ENCODE measurements at places on chromosomes 3 and 15.

DNA sequence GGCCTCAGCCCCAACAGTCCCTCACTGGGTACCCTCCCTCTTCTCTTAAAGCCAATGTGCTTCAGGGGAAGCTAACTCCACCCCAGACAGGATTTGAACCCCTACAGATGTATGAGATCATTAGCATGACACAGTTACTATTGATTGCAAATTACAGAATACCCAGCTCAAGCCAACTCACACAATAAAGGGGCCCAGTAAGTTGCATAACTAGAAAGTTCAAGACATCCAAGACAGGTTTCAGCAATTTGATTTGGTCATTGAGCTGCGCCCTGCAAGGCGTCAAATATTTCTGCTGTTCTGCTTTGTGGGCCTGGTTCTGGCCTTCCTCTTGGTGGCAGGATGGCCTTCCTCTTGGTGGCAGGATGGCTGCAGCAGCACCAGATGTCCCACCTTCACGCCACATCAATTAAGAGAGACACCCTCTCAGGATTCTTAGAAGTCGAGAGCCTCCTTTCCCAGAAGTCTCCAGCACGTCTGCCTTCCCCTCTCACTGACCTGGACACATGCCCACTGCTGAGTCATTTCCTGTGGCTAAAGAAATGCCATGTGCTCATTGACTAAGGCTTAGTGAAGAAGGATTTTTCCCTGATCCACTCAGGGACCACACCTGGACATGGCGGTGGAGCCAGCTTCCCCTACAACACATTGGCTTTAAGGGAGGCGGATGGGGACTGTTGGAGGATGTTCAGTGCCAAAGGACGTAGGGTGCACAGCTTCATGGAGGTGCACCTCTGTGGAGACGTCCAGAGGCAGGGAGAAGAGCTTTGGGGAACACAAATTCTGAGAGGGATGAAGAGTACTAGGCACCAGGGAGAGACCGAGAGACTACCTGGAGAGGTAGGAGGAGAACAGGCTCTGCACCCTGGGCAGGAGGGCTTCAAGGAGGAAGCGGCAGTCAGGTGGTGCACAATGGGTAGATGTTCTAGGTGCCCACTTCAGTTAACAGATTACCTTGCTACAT, 49.1 kb downstream of the DNASE1L3 start:
- DNase-seq: no peak

DNA sequence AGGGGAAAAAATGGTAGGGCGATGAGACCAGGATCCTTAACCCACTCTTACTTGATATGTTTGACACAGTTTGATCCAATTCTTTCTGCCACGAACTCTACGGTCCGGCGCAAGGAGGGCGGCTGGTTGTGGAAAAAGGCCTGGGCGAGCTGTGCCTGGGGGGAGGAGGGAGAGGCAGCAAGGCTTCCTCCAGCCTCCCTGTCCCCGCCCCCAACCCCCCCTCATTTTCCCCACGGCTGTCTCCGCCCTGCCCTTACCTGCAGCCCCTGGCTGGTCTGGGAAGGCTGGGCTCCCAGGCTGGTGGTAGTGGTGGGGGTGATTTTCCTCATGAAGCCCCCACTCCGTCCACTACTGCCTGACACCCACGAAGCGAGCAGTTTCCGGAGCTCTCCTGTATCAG, 8.0 kb downstream of the CDAN1 start:
- DNase-seq: no peak

DNA sequence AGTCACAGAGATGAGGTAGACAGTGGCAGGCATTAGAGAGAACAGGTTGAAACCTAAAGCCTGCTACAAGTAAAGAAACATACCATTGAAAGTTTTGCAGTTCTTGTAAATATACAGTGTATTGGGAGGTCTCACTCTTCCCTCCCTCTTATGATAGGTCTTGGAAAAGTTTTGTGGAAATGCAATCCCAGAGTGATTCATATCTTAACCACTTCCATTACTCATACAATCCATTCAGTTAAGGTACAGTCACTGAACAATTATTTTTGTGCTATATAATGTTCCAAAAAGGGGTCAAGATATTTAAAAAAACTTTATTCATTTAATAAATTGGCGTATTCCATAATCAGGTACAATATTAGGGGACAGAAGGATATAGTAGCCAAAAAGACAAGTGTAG, 737.7 kb upstream of the ALCAM start:
- DNase-seq: no peak

- DNase-seq: no peak
Measured at GRCh38 chr15:31482122-31482922, 155.7 kb downstream of the KLF13 start.

DNA sequence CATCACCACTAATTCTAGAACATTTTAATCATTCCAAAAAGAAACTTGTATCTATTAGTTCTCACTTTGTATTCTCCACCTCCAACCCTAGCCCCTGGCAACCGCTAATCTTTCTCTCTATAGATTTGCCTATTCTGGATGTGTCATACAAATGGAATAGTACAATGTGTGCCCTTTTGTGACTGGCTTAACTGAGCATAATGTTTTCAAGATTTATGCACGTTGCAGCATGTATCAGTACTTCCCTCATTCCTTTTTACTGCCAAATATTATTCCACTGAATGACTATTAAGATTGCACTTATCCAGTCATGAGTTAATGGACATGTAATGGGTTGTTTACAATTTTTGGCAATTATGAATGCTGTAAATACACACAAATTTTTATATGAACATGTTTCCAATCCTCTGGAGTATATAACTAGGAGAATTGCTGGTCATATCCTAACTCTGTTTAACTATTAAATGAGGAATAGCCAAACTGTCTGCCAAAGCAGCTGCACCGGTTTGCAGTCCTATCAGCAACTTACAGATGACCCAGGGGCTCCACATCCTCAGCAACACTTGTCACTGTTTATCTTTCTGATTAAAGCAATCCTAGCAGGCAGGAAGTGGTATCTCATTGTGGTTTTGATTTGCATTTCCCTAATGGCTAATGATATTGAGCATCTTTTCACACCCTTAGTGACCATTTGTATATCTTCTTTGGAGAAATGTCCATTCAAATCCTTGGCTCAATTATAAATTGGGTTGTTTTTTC, 42.9 kb downstream of the DCUN1D1 start:
- DNase-seq: no peak

DNA sequence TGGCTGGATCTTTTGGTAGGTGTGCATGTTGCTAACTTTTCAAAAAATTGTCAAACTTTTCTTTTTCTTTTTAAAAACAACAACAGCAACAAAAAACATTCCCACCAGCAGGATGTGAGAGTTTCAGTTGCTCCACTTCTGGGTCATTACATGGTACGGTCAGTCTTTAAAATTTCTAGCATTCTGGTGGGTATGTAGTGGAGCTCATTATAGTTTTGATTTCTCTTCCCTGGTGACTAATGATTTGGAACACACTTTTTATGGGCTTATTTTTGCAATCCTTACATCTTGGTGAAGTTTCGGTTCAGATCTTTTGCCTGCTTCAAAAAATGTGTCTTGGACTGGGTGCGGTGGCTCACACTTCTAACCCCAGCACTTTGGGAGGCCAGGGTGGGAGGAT, 19.3 kb downstream of the ATP1B3 start:
- no peak for DNase-seq

DNA sequence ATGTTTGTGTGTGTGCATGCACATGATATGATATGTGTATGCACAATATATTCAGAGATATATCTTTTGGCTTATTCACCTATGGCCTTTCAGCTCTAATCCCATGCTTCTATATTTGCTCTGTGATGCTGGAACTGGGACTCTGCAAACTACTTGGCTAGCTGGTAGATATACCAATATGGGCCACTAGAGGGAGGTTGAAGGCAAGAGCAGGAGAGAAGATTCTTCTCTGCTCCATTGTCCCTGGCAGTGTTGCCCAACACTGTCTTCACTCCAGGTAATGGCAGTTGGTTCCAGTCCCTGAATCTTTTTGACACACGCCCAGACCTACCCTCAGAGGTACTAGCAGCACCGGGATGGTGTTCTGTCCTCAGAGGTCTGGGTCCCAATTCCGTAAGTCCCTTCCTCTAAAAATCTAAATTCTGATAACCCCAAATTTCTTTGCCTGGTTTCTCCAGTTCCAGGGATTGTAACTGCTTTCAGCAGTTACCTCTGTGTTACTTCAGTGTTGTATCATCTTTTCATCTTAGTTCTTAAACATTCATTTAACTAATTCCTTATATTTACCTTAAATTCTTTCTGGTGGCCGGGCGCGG, 44.7 kb downstream of the GTPBP8 start:
- no peak for DNase-seq

GRCh38 chr15:62739507-62739906, 303.0 kb upstream of the TPM1 start:
- DNase-seq: no peak

DNA sequence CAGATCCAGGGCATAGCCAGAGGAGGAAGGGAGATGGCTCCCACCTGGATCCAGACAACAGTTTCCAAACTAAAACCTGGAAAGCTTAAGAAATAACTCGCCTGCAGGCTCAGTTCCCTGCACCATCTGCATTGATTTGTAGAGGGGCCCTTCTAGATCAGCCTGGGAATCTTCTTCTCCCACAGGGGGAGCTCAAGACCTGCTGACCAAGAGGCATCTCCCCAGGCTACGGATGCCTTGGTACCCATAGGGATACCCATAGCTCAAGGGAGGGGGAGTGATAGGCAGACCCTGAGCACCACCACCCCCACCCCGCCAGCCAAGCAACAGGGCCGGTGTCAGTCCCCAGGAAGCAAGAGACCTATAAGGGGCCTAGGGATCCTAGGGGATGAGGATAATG, 28.0 kb upstream of the DCLK3 start:
- DNase-seq: no peak

DNA sequence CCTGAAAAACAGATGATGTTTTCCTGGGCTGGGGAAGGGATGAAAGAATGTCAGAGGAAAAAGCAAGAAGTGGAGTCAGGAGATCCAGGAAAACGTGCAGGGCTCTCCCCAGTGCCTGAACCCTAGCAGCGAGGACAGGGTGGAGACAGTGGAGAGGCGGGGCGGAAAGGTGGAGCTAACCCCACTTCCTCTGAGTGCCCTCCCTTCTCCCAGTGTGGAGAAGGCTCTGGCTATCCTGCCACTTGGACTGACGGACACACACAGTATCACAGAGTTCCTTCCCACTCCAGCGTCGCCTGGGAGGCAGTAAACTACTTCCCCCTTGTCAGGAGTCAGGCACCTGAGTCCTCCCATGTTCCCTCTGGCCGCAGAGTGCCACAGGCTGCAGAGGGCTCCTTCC, 125.3 kb upstream of the CHRNA7 start:
- DNase-seq: no peak

DNA sequence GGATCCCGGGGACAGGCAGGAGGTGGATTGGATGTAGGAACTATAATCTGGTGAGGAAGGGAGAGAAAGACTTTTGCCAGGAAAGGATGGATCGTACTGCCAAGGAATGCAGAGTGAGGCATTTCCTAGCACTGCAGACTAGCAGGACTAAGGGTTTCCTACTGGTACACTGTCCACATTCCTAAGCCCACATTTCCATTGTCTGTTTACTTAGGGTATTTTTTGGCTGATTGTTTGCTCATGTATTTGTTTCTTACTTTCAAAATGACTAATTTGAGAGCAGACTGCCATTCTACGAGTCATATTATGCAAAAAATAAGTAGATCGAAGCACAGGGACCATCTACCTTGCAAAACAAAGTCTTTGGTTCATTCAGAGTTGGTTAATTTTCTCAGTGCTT, 1029.5 kb upstream of the NR2F2 start:
- no peak for DNase-seq

- no peak for DNase-seq
Measured at GRCh38 chr3:107416138-107416537, 38.9 kb downstream of the CCDC54 start.

- DNase-seq: no peak
Measured at GRCh38 chr3:50537421-50538129, 30.0 kb downstream of the C3orf18 start.

- DNase-seq: no peak
Measured at GRCh38 chr3:118945834-118946233, 88.8 kb downstream of the IGSF11 start.

DNA sequence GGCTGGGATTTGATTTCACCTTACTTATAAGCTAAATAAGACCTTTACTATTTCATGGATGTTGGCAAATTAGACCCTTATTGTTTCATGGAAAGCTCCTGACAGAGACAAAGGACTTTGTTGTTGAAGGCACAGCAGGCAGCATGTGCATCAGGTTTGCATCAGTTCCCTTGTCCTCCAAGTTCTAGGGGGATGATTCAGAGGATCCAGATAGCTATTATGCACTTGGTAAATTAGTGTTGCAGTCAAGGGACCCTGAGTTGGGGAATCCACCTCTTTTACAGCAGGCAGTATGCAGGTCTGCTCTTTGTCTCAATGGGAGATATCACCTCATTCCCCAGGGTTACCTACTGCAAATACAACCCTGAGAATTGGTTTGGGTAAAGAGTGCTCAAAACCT, 131.4 kb upstream of the IGSF10 start:
- DNase-seq: no peak

DNA sequence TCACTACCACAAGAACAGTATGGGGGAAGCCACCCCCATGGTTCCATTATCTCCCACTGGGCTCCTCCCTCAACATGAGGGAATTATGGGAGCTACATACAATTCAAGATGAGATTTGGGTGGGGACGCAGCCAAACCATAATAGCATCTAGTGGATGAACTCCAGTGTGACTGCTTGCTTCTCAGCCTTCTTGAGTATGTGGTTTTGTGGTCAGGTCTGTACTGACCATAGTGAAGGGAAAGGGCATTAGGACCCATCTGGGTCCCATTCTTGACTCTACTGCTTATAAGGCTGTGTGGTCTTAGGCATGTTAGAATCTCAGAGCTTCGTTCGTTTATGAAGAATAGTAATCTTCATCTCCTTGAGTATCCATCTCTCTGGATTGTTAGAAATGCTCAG, 81.4 kb downstream of the CGNL1 start:
- no peak for DNase-seq

- no peak for DNase-seq
Measured at GRCh38 chr3:187739094-187739560, 6.1 kb downstream of the BCL6 start.

DNA sequence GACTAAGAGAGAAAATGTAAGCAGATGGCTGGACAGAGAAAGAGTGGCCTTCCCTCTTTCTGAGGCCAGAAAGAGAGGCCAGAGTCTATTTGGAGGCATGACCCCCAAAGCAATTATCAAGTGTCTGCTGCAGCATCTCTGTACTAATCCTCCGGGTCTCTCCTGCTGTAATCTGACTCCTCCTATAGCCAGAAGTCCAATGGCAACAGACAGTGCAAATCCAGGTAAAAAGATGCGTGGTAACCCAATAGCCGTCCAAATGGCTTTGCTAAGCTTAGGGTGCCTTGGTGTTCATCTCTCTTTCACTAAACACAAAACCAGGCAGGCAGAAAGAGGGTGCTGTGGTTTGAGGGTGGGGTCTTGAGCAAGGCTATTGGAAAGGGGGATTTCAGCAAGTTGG, 91.6 kb downstream of the ADCY5 start:
- DNase-seq: no peak

- no peak for DNase-seq
Measured at GRCh38 chr3:21067031-21067813, 683.8 kb downstream of the ZNF385D start.

GRCh38 chr3:42161050-42161935, 70.1 kb downstream of the TRAK1 start:
- DNase-seq: no peak

GRCh38 chr3:79844176-79844575, 76.4 kb upstream of the ROBO1 start:
- no peak for DNase-seq

All from cerebellar nuclear complex (tissue), 1 donor.